Memory B cell (primary cell): ENCODE measurements at places on chromosomes 7 and 10.

GRCh38 chr7:17710312-17710711, 230.0 kb downstream of the SNX13 start:
- no peak for DNase-seq

DNA sequence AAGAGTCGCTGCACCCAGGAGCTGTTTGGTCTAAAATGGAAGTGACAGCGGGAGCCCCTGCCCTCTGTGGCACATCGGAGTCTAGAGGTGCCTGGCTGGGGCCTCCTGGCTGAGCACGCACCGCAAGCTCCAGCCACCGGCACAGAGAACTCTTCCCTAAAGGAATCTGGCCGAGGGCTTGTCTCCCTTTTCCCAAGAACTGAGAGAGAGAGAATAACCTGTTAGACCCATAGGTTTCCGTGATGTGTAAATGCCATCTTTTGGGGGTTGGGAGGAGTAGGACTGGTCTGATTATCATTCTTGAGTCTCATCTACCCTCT, 47.3 kb downstream of the PROSER2 start:
- DNase-seq, result no peak

GRCh38 chr7:77699056-77699455, 2.8 kb downstream of the RSBN1L start:
- no peak for DNase-seq

GRCh38 chr7:148609045-148609725, 18.6 kb downstream of the C7orf33 start:
- no peak for DNase-seq

- DNase-seq, result no peak
These were observed 62.9 kb downstream of the FGFR2 start for GRCh38 chr10:121535381-121535780.

GRCh38 chr7:51518646-51519045, 202.0 kb upstream of the COBL start:
- DNase-seq, result no peak
